ENCODE measurements at places on chromosomes 12 and 14.

DNA sequence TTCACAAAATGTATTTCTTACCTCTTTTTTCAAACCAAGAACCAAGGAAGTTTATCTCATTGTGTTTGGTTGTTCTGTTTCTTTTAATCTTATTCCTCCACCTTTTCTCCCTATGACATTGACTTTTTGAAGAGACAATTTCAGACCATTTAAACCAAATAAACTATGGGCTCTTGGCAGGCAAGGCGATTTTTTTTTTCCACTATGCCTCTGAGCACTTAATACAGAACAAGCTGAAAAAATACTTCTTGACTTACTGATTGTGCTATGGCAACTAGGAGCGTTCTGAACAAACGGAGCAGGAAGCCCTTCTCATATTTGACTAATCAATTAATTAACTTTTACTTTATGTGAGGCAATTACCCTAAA is 98.0 kb downstream of the ZNF664 start:
- DNase-seq = no peak

GRCh38 chr14:22375321-22375930 is 213.6 kb downstream of the DAD1 start:
- peak; percentile 65 for DNase-seq

DNA sequence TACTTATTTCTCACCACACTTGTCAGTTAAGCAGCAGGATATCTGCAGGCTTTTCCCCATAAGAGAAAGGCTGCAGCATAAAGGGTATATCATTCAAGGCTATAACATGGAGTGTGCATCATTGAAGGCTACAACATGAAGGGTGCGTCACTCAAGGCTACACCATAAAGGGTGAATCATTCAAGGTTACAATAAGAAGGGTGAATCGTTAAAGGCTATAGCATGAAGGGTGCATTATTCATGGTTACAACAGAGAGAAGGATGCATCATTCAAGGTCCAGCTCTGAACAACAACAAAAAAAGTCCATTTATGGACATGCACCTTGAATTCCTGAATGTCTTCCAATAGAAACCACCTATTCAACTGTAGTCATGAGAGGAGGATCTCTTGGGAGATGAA is 32.8 kb upstream of the LUM start:
- no peak for DNase-seq

GRCh38 chr12:18158774-18159557 is 69.0 kb upstream of the RERGL start:
- DNase-seq = peak; percentile 43

All from Kasumi-1 (cell line).